ENCODE measurements at places on chromosomes 7 and 10.
A peak's percentile ranks its signal among the peaks of the same experiment; 100 is the strongest.

DNA sequence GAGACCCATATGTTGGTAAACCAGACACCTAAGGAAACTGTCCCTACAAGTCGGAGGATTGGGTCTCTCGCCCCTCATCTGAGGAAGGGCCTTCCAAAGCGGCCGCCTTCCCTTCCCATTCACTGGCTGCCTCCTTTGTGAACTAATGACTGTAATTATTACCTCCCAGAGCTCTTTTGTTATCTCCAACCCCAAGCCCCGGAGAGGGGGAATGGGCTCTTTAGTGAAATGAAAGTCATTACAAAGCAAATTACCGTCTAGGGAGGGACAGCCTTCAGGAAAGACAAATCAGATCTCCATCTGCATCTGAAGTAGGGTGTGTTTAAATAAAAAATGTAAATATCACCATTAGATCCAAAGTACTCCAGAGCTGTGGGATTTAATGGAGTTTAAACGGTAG, 2.6 kb upstream of the GAD2 start:
- DNase-seq: no peak

GRCh38 chr10:63155388-63156020, 22.4 kb downstream of the NRBF2 start:
- DNase-seq: no peak

- no peak for DNase-seq
Observed at GRCh38 chr10:117638200-117638599, 95.7 kb downstream of the EMX2 start.

GRCh38 chr7:26202019-26202990, 760 bp downstream of the CBX3 start:
- no peak for DNase-seq

DNA sequence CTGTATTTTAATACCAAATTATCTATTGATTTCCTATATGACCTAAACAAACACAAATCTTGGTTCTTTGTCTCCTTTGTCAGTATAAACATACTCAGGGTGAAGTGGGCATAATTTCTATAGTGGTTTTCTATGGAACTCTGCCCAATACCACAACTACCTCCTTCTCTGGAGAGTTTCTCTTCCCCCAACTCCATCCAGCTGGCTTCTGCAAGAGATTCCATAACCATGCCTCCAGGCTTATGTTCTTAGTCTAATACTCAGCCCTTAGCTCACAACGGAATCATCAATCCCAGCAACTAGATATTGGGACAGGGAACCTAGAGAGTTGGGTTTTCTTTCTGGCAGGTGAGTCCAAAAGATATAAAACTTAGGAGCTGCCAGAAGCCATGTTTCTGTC, 127.3 kb downstream of the TRIL start:
- no peak for DNase-seq

DNA sequence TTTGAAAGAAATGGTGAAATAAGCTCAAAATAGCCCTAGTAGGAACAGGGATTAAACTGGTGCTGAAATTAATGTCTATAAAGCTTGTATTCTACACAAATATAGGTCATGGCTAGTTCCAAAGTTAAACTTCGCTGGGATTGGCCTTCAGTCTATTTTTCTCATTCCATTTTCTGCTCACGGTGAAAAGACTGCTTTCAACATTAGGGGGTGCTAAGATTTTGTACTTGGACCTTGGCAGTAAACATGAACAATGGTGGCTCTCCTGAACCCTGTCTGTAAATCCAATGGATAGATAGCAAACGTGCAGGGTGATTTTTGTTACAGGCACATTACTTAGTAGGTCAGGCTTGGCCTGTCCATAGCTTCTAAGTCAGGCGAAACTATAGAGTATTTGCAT, 36.0 kb upstream of the RSU1 start:
- DNase-seq: no peak

DNA sequence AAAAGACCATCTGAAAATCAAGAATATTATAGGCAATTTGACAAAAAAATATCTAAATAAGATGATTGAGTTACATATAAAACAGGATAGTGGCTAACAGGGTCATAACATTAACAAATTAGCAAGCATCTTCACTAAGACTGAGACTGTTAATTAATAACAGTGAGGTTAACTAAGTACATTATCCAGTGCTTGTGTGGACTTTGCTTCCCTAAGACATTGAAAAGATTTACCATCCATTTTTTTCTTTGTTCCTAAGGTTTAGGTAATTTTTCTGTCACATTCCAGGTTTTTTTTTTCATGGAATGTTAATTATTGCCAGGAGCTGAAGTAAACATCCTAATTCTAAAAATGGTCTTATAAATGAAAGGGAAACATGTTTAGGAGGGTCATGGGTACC, 227.6 kb downstream of the ANKRD7 start:
- no peak for DNase-seq

DNA sequence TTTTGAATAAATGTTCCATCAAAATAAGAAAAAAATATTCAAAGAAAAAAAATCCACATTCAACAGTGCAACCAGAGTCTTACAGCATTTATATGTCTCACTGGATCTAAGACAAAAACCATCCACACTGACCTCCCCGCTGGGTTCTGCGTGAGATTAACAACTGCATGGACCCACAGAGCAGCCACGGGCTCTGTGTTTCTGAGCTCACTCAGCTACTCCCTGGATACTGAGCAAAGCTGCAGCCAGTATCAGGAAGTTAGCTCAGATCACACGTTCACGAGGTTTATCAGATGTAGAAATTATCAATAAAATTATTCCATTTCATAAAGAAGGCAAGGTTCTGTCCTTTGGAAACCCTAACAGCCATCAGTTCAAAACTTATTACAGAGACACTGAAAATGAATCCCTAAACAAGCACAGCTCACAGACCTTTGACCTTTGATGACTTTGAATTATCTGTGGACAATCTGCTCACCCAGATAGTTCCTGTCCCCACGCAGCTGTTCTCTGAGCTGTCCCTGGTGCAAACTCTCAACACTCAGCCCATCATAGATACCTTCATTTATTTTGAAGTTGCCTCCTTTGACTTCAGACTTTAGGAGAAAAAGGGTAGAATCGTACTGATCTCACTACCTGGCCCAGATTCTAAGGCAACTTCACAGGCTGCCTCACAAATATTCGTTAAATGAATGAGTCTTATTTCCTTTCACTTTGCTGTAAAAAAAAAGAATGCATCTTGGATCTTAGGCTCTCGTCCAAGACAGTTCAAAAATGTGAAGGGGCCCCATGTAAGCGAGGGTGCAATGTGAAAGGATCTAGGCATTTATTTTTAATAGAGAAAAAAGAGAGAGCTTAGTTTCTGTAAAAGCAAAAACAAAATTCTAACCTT, 67.7 kb upstream of the SVIL start:
- no peak for DNase-seq

- no peak for DNase-seq
Observed at GRCh38 chr7:38825721-38826440, 83.1 kb downstream of the VPS41 start.

GRCh38 chr7:67343572-67343971, 346.9 kb downstream of the TYW1 start:
- peak; percentile 49 for DNase-seq

- no peak for DNase-seq
Observed at GRCh38 chr7:131689662-131690234, 133.3 kb upstream of the PODXL start.

- no peak for DNase-seq
Observed at GRCh38 chr7:139396323-139396951, 36.7 kb downstream of the LUC7L2 start.
